ENCODE measurements at places on chromosomes 3 and 15.

DNA sequence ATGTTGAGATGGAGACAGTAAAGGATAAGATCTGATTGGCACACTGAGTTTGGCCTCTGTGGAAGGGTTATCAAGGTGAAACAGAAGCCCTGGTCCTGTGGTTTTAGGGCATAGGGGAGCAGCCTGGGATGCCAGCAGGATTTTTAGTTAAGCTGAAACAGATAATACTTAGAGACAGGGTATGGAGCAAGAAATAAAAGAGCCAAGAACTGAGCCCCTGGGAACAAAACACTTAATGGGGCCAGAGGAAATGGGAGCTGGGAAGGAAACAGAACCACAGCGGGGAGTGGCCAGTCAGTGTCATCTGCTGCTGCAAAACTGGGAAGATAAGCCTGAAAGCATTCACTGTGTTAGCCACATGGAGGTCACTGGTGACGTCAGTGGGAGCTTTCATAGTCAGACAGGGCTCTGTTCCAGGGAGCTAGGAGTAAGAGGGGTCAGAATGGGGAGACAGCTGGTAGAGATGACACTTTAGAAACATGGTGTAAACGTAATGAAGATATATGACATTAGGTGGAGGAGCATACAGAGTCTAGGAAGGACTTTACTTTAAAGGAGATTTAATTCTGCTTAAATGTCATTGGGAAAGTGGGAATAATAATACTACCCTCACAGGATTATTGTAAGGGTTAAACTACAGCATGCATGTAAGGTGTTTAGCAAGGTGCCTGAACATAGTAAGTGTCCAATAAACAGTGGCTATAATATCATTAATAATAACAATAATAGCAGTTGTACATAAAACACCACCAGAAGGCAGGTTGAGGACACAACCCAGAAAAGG, 172.7 kb upstream of the CTNNB1 start:
- no peaks in the 10 kb centered on the region for H3K36me3 ChIP-seq
- H3K27me3 ChIP-seq, result no peaks in the 10 kb centered on the region
- no peak for DNase-seq
- no peak overlapping the region for H3K4me3 ChIP-seq

DNA sequence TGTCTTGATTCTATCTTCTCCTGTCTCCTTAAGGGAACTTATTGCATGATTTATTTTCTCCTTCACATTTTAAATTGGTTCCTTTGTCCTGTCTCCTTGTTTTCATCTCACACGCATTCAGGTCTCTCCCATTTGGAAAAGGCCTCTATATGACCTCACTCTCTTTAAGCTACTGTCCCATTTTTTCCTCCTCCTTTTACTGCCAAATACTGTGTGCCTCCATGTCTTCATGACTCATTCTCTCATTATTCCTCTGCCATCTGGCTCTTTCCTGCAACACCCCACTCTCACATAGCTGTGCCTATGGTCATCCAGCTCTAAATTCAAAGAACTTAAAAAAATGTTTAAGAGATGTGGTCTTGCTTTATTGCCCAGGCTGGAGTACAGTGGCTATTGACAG, 48.0 kb downstream of the TYRO3 start:
- H3K4me3 ChIP-seq, result no peak overlapping the region
- no peak overlapping the region for H3K27ac ChIP-seq
- DNase-seq, result no peak

- no peaks in the 10 kb centered on the region for H3K4me1 ChIP-seq
- DNase-seq, result no peak
- no peak overlapping the region for H3K27ac ChIP-seq
- no peaks in the 10 kb centered on the region for H3K27me3 ChIP-seq
- H3K36me3 ChIP-seq, result no peaks in the 10 kb centered on the region
These were observed 60.4 kb downstream of the PLS1 start for GRCh38 chr3:142656575-142656974.

- H3K4me3 ChIP-seq, result no peak overlapping the region
- H3K27ac ChIP-seq, result no peak overlapping the region
- peaks cover 2% of the 10 kb centered on the region for H3K4me1 ChIP-seq
- no peaks in the 10 kb centered on the region for H3K36me3 ChIP-seq
- peaks cover 2% of the 10 kb centered on the region for H3K27me3 ChIP-seq
- no peak for DNase-seq
These were observed 140.8 kb downstream of the DIPK2A start for GRCh38 chr3:144112437-144112836.

DNA sequence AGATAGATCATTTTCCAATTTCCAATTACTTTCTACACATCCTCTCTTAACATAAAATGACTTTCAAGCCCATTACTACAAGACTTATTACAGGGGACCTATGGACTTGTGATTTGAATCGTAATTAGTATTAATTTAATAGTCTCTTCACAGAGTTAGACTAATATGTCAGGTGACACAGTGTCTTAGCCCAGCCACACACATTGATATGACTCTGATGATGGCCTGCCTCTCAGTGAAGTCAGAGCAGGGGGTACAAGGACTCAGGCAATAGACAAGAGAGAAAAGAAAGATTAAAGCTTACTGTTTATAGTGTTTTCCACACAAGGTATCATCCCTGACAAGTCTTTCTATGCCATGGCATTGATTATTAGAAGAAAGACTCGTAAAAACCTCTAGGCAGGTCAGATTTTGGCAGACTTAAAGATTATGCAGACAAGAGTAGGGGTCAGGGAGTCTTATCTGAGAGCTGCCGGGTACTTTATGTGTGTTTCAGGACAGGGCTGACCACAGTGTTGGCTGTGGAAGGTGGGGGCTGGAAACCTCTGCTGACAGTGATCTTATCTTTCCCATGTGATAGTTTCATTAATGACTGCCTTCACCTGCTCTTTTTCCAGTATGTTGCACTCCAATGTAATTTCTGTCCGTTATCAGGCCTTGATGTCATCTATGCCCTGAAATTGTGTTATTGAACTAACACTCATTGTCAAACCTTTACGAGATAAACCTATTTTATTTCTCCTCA, 50.1 kb downstream of the B3GALNT1 start:
- no peak overlapping the region for H3K4me3 ChIP-seq
- no peak overlapping the region for H3K27ac ChIP-seq
- no peaks in the 10 kb centered on the region for H3K27me3 ChIP-seq
- DNase-seq, result no peak
- H3K4me1 ChIP-seq, result no peaks in the 10 kb centered on the region
- no peaks in the 10 kb centered on the region for H3K36me3 ChIP-seq

GRCh38 chr3:4680227-4680691, 187.1 kb downstream of the ITPR1 start:
- H3K4me3 ChIP-seq, result no peak overlapping the region
- H3K27me3 ChIP-seq, result no peaks in the 10 kb centered on the region
- H3K27ac ChIP-seq, result no peak overlapping the region
- H3K4me1 ChIP-seq, result peaks cover 7% of the 10 kb centered on the region
- peaks cover 33% of the 10 kb centered on the region for H3K36me3 ChIP-seq

GRCh38 chr15:25465835-25466234, 27.0 kb upstream of the UBE3A start:
- H3K4me3 ChIP-seq, result no peak overlapping the region
- no peak for DNase-seq
- H3K4me1 ChIP-seq, result no peaks in the 10 kb centered on the region
- H3K27me3 ChIP-seq, result no peaks in the 10 kb centered on the region
- H3K27ac ChIP-seq, result no peak overlapping the region

- no peaks in the 10 kb centered on the region for H3K36me3 ChIP-seq
- H3K27me3 ChIP-seq, result no peaks in the 10 kb centered on the region
These were observed 1.7 kb downstream of the SNTN start for GRCh38 chr3:63654211-63654610.

DNA sequence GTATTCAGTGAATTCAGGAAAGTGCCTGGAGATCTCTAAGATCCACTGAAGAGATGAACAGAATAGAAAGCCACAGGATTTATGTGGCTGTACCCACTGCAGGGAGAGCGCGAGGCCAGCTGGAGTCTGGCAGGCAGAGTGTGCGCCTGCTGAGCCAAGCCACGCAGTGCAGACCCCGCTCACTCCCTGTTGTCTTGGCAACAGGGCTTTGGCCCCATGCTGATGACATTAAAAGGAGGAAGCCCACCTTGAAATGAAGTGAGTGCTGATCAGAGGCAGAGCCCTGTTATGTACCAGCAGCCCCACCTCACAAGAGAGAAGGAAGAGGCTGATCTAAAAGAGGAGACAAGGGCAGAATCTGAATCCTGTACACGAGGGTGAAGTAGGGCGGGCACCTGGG, 36.7 kb downstream of the PXYLP1 start:
- peak overlapping the region; percentile 98 for H3K27ac ChIP-seq
- H3K27me3 ChIP-seq, result no peaks in the 10 kb centered on the region
- no peak for DNase-seq
- peak overlapping the region; percentile 78 for H3K4me3 ChIP-seq

GRCh38 chr15:77071305-77072223, 655 bp upstream of the TSPAN3 start:
- no peak for DNase-seq
- H3K36me3 ChIP-seq, result peaks cover 2% of the 10 kb centered on the region
- H3K27ac ChIP-seq, result peak overlapping the region; percentile 82
- H3K27me3 ChIP-seq, result peaks cover 16% of the 10 kb centered on the region

- H3K27ac ChIP-seq, result no peak overlapping the region
- peaks cover 2% of the 10 kb centered on the region for H3K4me1 ChIP-seq
- no peak overlapping the region for H3K4me3 ChIP-seq
- no peaks in the 10 kb centered on the region for H3K27me3 ChIP-seq
- peaks cover 13% of the 10 kb centered on the region for H3K36me3 ChIP-seq
These were observed 51.3 kb downstream of the LRIG1 start for GRCh38 chr3:66449411-66449974.

DNA sequence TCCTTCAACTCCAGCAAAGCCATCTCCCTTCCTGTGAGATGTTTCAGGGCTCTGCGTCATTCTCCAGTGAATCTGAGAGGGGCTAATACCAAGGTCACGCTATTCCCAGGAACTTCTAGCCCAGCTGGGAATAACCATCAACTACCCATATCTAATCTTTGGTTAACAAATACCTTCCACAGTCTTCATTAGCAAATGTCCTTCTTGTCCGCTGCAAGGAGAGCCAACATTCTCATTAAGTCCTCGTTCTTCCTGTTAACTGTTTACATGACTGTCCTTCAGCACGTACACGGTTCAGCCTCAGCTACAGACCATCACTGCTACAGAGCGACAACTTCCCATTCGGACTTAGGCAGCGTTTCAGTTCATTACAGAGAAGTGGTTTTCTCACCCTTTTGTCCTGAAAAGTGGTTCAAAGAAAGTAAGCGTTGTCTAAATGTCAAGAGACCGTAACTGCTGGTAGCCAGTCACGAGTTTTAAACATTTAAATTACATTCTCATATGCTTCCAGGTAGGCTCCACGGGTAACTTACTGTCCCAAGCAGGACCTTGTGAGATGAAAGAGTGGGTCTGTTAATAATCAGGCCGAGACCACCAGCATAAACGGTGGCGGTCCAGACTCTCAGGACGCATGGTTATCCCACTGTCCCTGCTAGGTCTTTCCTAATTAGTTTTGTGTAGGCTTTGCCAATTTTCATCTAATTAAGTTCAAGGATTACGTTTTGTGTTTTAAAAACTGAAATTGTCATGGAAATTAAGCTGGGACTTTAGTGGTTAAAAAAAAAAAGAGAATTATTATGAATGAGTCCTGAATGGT, 63.8 kb downstream of the CHSY1 start:
- peaks cover 65% of the 10 kb centered on the region for H3K4me1 ChIP-seq
- peak overlapping the region; percentile 82 for H3K27ac ChIP-seq
- no peaks in the 10 kb centered on the region for H3K27me3 ChIP-seq
- DNase-seq, result no peak

- peaks cover 41% of the 10 kb centered on the region for H3K4me1 ChIP-seq
- H3K36me3 ChIP-seq, result peaks cover 5% of the 10 kb centered on the region
- no peak for DNase-seq
- no peak overlapping the region for H3K4me3 ChIP-seq
- H3K27ac ChIP-seq, result no peak overlapping the region
These were observed 92.3 kb downstream of the SLC9A9 start for GRCh38 chr3:143755978-143756377.

DNA sequence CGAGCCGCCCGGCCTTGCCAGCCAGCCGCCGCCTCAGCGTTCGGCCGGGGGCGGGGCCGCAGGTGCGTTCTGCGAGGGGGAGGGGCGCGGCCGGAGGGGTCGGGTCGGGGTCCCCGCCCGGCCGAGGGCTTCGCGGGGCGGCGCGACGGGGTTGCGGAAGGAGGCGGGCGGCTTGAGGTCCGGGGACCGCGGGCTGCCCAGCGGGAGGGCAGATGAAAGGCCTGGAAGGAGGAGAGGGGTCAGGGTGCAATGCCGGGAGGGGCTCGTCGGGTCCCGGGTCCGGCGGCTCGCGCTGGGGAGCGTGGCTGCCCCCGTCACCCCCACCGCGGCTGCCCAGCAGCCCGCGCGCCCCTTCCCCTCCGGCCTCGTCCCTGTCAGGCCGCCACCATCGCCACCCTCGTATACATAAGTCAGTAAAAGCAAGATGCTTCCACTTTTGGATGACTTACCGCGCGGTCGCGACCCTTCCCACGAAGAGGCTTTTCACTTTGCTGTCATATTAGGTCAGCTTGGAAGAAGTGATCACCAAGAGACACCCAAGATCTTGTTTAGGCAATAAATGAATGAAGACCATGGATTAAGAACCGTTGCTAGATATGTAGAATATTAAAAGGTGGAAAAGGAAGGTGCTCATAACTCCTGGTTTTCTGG, 620 bp upstream of the ANP32A start:
- peaks cover 25% of the 10 kb centered on the region for H3K4me1 ChIP-seq
- H3K27me3 ChIP-seq, result no peaks in the 10 kb centered on the region
- DNase-seq, result no peak
- peak overlapping the region; percentile 97 for H3K27ac ChIP-seq
- H3K4me3 ChIP-seq, result peak overlapping the region; percentile 90

DNA sequence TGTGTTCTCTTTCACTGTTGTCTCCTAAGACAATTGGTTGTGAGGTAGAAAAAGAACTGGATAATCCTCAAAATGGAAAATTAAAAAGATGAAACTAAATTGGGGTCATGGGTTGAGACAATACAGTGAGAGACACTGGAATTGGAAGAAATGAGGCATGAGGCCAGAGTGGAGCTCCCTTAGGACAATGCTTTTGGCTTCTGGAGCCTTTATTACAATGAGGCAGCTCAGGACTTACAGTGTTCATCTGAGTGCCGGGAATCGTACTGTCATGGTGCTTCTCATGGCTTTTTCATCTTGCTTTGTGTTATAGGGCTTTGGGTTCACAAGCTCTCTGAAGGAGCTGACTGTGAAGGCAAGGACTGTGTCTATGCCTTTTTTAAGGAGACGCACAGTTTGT, 293.5 kb downstream of the SOX2 start:
- DNase-seq, result no peak
- H3K27me3 ChIP-seq, result no peaks in the 10 kb centered on the region
- H3K36me3 ChIP-seq, result no peaks in the 10 kb centered on the region

- no peak for DNase-seq
- H3K36me3 ChIP-seq, result no peaks in the 10 kb centered on the region
- H3K4me1 ChIP-seq, result peaks cover 3% of the 10 kb centered on the region
- H3K4me3 ChIP-seq, result no peak overlapping the region
These were observed 20.3 kb upstream of the HDAC11 start for GRCh38 chr3:13459605-13460340.

- H3K4me1 ChIP-seq, result no peaks in the 10 kb centered on the region
- no peaks in the 10 kb centered on the region for H3K27me3 ChIP-seq
- H3K27ac ChIP-seq, result no peak overlapping the region
These were observed 917.1 kb downstream of the PLOD2 start for GRCh38 chr3:145243875-145244274.

GRCh38 chr3:155502630-155503029, 209.1 kb upstream of the STRIT1 start:
- no peaks in the 10 kb centered on the region for H3K36me3 ChIP-seq
- H3K27me3 ChIP-seq, result no peaks in the 10 kb centered on the region
- H3K4me3 ChIP-seq, result no peak overlapping the region
- H3K4me1 ChIP-seq, result no peaks in the 10 kb centered on the region

Data from activated CD4-positive, alpha-beta T cell treated with anti-CD3 and anti-CD28 coated beads, Interleukin-2, amount 10 ng/mL, durations not matched to agents 7 days and 5 days (primary cell).